Endothelial cell of umbilical vein (primary cell): ENCODE measurements at places on chromosomes 7 and 10.

DNA sequence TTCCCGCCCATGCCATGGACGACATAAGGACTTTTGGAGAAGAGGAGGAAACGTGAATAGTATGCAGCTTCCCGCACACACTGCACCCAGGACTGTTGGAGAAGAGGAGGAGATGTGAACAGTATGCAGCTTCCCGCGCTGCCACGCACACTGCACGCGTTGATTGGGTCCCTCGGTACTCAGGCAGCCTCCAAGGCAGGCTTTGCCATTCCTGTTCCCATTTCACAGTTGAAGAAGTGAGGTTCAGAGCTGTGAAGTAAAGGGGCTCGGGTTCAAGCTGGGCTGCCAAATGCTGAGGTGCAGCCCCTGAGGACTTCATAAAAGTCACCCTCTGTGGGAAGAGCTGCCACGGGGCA is 147.9 kb upstream of the FAM20C start:
- H3K27ac ChIP-seq = no peak overlapping the region
- no peaks in the 10 kb centered on the region for H3K36me3 ChIP-seq
- no peak for DNase-seq
- no peak overlapping the region for H3K4me3 ChIP-seq

- no peak overlapping the region for H3K4me3 ChIP-seq
- H3K4me1 ChIP-seq = no peaks in the 10 kb centered on the region
- no peaks in the 10 kb centered on the region for H3K27me3 ChIP-seq
- H3K27ac ChIP-seq = no peak overlapping the region
- no peak for DNase-seq
Observed at GRCh38 chr10:127300868-127301321, 104.5 kb upstream of the INSYN2A start.

DNA sequence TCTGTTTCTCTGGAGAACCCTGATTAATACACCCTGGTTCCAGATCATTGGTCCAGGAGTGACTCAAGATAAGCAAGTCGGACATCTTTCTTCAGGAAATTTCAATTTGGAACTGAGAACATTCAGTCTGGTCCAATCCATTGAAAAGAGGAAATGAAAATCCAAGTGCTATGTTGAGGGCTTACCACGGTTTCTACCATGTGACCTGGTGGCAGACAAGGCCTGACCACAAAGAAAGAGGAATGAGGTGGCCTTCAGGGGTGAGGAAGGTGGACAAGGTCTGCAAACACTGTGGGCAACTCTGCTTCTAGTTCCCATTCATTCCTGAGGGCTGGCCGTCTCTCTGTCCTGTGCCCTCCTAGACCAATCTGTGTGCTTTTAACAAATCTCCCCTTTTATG is 149.2 kb upstream of the GHITM start:
- no peaks in the 10 kb centered on the region for H3K4me1 ChIP-seq
- no peaks in the 10 kb centered on the region for H3K27me3 ChIP-seq
- H3K27ac ChIP-seq = no peak overlapping the region
- no peak for DNase-seq

DNA sequence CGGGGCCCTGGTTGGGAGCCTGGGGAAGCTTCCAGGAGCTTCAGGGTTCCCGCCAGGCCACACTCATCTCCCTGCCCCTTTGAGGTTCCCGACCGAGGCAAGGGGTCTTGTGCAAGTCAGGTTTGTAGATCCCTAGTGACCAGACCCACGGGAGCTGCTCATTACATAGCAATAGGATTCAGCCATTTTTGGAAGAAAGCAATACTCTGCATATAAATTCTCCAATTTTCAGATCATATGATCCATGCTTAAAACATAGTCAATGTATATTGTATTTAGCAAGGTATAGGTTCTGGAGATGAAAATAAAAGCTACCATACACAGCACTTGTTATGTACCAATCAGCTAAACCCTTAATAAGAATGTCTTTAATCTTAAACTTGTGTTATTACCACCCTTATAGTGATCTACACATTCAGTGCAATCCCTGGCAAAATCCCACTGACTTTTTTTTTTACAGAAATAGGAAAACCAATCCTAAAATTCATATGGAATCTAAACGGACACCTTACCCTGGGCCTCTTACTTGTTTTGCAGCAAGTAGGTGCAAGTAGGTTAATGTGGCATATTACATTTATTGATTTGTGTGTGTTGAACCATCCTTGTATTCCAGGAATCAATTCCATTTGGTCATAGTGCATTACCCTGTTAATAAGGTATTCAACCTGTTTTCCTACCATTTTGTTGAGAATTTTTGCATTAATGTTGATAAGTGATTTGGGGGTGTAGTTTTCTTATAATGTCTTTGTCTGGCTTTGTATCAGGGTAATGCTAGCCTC is 13.8 kb upstream of the FKBP9 start:
- peaks cover 8% of the 10 kb centered on the region for H3K4me1 ChIP-seq
- H3K27ac ChIP-seq = no peak overlapping the region
- no peaks in the 10 kb centered on the region for H3K36me3 ChIP-seq
- no peak for DNase-seq
- no peaks in the 10 kb centered on the region for H3K27me3 ChIP-seq

- DNase-seq = no peak
- no peaks in the 10 kb centered on the region for H3K36me3 ChIP-seq
- no peaks in the 10 kb centered on the region for H3K27me3 ChIP-seq
- H3K27ac ChIP-seq = no peak overlapping the region
Observed at GRCh38 chr10:74651565-74651964, 174.8 kb upstream of the KAT6B start.

DNA sequence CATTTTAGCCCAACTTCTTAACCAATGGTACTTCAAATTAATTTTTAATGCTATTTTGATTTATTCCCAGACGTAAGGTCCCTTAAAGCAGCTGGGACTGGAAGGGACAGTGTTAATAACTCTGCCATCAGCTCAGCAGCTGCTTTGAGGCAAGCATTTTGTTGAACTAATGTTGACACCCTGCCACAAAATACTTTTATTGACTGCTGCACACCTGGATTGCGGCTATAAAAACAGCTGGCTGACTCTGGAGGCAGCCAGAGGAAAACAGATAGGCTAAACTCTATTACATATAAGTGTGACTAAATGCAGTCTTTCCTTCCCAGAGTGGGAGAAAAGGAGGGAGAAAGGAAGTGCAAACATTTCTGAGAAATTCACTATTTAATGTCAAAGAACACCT is 77.6 kb downstream of the ETV1 start:
- H3K4me1 ChIP-seq = peaks cover 12% of the 10 kb centered on the region
- H3K27me3 ChIP-seq = no peaks in the 10 kb centered on the region
- H3K4me3 ChIP-seq = no peak overlapping the region
- H3K36me3 ChIP-seq = no peaks in the 10 kb centered on the region

- peaks cover 10% of the 10 kb centered on the region for H3K4me1 ChIP-seq
- H3K27me3 ChIP-seq = peaks cover 74% of the 10 kb centered on the region
- H3K36me3 ChIP-seq = no peaks in the 10 kb centered on the region
- no peak overlapping the region for H3K27ac ChIP-seq
- DNase-seq = peak; percentile 79
Observed at GRCh38 chr10:123132576-123133477, 2.9 kb upstream of the HMX3 start.

DNA sequence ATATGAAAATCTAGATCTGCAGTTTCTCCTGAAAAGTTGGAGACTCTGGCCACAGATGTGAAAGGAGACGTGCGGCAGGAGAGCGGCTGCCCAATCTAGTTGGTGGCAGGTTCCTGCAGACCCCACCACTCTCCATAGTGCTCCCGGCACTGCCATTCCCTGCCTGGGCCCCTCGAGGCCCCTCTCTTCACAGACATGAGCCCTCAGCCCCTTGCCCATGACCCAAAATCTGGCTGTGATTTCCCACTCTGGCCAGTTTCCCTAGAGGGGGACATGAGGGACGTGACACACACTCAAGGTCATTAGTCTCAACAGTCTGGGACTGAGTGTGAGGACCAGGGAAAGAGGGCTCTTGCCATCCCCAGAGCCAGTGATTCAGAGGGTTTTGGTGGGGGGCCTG is 138.7 kb downstream of the PTPN20 start:
- H3K27me3 ChIP-seq = no peaks in the 10 kb centered on the region
- DNase-seq = no peak
- H3K27ac ChIP-seq = no peak overlapping the region
- H3K4me1 ChIP-seq = no peaks in the 10 kb centered on the region

GRCh38 chr10:130481936-130482335 is 345.7 kb downstream of the GLRX3 start:
- no peaks in the 10 kb centered on the region for H3K36me3 ChIP-seq
- no peak overlapping the region for H3K4me3 ChIP-seq
- no peaks in the 10 kb centered on the region for H3K4me1 ChIP-seq
- H3K27me3 ChIP-seq = no peaks in the 10 kb centered on the region
- no peak overlapping the region for H3K27ac ChIP-seq
- DNase-seq = no peak

DNA sequence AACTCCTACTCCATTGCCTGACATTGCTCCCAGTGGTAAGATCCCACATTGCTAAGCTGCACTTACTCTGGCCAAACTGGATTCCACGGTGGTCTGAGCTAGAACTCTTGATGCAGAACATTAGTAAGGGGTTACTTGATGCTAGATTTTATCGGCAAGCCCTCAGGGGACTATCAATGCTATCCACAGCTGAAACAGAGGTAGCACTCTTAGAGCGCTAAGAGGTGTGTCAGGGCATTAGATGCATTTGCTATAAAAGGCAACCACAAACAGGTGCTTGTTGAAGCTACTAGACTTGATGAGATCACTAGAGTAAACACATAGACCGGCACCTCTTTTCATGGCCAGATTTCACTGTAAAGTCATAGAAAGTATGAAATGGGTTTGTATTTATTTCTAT is 116.3 kb downstream of the MDFIC start:
- H3K27ac ChIP-seq = no peak overlapping the region
- DNase-seq = no peak
- no peaks in the 10 kb centered on the region for H3K4me1 ChIP-seq

DNA sequence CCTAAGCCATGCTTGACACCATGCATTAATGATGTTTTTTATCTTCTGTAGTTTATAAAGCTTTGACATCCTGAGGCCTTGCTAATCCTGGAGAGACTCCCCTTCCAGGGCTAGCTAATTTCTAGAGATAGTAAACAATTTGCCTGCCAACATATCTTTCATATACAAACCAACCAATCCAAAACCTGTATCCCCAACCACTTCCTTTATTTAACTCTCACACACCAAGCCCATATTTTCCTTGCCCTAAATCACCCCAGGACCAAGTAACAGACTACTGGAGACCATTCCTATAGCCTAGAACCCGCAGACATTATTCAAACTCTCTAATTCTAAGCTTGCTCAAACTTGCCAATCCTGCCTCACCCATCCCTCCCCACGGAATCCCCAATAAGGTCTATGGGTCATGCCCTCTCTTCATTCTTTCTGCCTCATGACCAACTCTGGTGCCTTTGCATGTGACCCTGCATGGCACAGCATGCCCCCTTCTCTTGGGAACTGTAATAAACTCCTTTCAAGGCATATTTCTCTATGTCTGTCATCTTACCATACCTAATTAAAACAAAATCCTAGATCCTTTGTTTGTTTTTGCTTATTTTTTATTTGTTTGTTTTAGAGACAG is 116.6 kb upstream of the CACUL1 start:
- no peaks in the 10 kb centered on the region for H3K36me3 ChIP-seq
- no peak for DNase-seq

GRCh38 chr7:139602143-139602722 is 78.7 kb downstream of the CLEC2L start:
- no peaks in the 10 kb centered on the region for H3K27me3 ChIP-seq
- H3K4me1 ChIP-seq = no peaks in the 10 kb centered on the region
- no peak overlapping the region for H3K4me3 ChIP-seq
- peaks cover 19% of the 10 kb centered on the region for H3K36me3 ChIP-seq

DNA sequence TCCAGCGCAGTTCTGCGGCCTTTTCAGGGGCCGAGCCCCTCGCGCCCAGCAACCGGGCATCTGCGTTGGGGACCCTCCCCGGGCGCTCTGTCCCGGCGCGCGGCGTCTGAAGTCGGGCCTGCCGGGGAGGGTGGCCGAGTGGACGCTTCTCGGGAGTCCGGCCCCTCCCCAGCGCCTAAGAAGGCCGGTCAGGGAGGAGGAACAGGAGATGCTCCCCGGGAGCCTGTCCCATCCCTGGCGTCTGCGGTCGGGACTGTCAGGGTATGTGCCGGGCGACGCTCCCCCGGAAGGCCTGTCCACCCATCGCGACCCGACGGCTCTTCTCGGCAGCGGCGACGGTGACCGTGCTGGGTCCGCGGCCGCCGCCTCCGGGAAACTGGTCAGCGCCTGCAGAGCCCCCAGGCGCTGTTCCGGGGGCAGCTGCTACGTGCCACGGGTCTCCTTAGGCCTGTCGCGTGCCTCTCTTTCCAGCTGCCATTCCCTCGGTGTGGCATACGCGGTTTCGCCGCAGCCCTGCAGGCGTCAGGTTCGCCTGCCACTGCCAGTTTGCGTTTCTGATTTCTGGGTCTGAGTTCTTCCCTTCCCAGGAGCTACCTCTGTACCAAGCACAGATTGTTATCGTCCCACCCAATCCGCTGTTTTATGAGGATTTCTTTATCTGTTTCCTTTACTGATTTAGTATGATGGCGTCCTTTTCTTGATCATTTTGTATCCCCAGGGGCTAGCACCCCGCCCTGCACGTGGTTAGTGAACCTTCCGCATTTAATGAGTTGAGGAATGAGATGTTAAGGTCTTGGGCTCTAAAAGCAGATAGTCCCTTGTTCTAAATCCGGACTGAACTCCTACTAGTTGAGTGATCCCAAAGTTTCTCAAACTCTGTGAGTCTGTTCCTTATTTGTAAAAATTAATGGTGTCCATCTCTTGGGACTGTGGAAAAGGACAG is 782 bp downstream of the IFIT5 start:
- peak; percentile 40 for DNase-seq
- H3K27me3 ChIP-seq = no peaks in the 10 kb centered on the region
- H3K4me1 ChIP-seq = no peaks in the 10 kb centered on the region
- no peak overlapping the region for H3K27ac ChIP-seq

DNA sequence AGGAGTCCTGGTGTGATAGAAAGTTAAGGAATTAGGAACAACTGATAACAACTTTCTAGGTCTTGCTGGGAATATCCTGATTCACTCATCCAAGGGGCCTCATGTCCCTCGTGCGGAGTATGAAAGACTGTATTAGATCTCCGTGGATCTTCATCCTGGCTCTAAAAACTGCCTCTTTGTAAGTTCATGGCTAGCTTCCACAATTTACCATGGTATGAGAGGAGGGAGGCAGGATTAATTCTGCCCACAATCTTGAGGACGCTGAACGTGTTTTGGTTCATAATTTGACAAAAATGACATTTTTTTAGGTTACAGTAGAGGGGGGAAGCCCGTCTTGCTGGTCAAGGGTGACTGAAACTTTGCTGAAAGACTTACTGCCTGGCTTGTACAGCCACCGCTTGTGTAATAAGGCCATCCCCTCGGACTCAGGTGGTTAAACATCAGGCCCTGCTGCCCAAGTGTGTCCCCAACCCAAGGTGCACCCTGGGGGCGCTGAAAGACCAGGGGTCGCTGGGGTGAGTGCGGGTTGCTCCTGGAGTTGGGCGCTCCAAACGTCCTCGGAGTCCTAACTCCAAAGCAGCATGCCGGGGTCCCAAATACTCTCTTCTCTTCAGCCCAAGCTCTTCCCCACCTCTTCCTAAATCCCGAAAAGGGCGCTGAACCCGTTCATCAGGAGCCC is 733 bp downstream of the HIBADH start:
- peak overlapping the region; percentile 69 for H3K4me3 ChIP-seq
- peaks cover 7% of the 10 kb centered on the region for H3K4me1 ChIP-seq
- no peaks in the 10 kb centered on the region for H3K27me3 ChIP-seq
- DNase-seq = no peak
- H3K27ac ChIP-seq = peak overlapping the region; percentile 74
- no peaks in the 10 kb centered on the region for H3K36me3 ChIP-seq
